ENCODE measurements at places on chromosomes 12 and 14.

- DNase-seq: no peak
Observed at GRCh38 chr12:67601126-67601525, 47.4 kb upstream of the DYRK2 start.

GRCh38 chr12:48451372-48451771, 21.0 kb upstream of the ANP32D start:
- DNase-seq: no peak

GRCh38 chr14:74927225-74927624, 4.2 kb upstream of the RPS6KL1 start:
- DNase-seq: no peak

DNA sequence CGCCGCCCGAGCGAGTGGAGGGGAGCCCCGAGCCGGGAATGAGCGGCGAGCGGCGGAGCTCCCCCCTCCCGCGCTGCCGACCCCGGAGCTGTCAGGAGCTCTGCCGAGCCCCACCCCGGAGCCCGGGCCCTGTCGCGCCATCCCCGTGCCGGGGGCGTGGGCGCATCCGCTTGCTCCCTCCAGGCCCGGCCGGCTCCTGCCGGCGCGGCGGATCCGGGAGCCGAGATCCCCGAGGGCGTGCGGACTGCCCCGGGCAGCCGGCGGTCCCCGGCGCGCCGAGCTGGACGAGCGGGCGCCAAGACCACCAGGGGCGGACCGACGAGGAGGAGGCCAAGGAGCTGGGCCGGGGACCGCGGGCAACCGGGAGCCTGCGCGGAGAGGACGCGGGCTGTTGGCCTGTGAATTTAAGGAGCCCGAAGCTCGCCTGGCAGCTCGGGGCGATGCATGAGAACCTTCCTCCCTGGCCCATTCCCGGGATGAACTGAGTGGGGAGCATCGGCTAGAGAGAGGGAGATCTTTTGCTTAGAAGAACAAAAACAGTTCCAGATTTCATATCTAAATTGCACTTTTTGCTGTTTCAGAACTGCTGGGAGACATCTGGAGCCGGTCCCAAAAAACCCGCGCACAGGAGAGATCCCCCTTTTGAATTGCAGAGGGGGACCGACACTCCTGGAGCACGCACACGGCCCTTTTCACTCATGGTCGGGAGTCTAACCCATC, 2.0 kb downstream of the PTHLH start:
- DNase-seq: no peak

- no peak for DNase-seq
Observed at GRCh38 chr12:25825446-25825845, 133.0 kb upstream of the RASSF8 start.

DNA sequence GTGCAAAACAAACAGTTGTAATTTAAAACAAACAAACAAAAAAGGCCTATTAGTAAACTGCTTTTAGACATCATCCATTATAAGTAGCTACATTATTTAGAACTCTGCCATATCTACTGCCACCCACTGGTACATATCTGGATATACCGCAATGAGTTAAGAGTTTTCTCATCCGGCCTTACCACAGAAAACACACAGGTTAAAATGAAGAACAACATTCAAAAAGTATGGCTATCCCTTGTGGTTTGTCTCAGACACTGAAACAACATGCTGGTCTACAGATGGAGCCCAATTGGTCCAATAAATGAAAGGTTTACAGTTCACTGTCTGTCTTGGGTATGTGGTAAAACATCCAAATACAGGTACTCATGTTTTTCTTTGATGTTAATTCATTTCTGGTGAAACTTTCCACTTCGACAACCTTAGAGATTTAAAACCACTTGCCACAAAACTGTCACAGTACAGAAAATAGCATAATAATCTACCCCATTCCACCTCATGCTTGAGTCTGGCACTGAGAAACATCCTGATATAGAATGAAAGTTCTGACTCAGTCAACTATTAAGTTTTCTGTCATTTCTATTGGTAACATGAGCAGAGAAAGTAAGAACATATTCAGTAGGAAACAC, 354.3 kb downstream of the CEP128 start:
- DNase-seq: no peak

DNA sequence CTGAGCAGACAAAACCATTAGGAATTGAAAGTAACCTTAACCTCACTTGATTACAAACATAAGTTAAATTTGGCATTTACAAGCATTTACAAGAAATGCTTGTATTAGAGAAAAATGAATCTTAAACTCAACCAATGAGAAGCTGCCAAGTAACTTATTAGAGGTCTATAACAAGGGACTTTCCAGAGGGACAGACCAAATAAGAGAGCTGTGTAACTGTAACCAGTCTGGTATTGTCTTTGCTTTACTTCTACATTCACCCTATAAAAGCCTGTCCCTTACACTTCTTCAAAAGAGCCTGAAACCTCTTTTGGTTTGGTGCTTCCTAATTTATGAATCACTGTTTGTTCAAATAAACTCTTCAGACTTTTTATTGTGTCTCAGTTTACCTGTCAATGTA, 450.0 kb upstream of the FAR2 start:
- no peak for DNase-seq

DNA sequence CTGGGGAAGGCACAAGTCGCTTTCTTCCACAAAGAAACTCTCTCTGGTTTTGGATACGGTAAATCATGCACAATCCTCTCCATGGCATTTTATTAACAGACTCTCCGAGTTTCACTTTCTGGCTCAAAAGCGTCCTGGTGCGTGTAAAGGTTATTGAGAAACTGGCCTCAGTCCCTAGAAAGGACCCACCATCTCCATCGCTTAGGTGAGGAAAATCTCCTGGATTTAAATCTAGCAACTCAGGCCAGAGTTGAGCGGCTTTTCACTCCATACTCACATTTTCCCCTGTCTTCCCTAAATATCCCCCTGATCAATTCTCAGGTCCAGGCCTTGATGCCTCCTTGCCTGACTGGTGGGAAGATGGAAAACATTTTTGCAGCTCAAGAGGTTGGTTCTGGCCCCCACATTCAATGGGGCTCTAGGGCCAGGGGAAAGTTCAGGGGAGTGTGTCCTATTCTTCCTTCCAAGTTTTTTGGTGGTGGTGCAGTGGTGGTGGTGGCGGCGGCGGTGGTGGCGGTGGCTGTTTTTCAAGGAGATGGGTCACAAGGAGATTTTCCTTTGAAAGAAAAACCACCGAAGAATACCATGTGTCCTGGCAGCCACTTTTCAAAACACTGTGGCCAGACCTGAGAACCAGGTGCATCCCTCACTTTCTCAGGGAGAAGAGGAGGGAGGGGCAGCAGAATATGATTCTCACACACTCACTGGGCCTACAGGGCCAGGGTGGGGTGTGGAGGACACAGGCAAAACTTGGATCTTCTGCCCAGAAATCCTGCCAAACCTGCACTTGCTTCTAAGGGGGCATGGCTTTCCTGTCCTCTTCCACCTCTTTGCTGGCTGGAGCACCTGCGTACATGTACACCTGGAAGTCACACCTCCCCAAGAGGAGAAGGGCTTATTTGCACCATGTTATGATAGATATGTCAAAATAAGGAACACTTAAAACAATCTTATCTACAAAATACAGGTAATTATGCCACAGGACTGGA, 46.7 kb upstream of the PNMA1 start:
- DNase-seq: no peak

- DNase-seq: no peak
Observed at GRCh38 chr12:32947206-32948067, 50.9 kb upstream of the PKP2 start.

- DNase-seq: no peak
Observed at GRCh38 chr12:120962532-120963020, 15.8 kb upstream of the HNF1A start.

DNA sequence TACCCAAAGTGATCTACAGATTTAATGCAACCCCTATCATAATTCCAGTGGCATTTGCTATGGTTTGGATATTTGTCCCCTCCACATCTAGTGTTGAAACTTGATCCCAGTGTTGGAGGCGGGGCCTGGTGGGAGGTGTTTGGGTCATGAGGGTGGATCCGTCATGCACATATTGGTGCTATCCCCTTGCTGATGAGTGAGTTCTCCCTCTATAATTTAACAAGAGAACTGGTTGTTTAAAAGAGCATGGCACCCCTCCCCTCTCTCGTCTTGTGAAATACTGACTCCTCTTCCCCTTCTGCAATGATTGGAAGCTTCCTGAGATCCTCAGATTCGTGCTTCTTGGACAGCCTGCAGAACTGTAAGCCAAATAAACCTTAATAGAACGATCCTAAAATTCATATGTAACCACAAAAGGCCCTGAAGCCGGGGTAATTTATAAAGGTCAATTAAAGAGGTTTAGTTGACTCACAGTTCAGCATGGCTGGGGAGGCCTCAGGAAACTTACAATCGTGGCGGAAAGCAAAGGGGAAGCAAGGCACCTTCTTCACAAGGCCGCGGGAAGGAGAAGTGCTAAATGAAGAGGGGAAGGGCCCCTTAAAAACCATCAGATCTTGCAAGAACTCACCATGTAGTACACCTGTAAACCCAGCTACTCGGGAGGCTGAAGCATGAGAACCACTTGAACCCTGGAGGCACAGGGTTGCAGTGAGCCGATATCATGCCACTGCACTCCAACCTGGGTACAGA, 41.2 kb downstream of the SLC39A9 start:
- no peak for DNase-seq

- DNase-seq: no peak
Observed at GRCh38 chr14:92397150-92397952, 74.4 kb downstream of the SLC24A4 start.

GRCh38 chr12:130013771-130014484, 110.1 kb upstream of the TMEM132D start:
- DNase-seq: no peak

DNA sequence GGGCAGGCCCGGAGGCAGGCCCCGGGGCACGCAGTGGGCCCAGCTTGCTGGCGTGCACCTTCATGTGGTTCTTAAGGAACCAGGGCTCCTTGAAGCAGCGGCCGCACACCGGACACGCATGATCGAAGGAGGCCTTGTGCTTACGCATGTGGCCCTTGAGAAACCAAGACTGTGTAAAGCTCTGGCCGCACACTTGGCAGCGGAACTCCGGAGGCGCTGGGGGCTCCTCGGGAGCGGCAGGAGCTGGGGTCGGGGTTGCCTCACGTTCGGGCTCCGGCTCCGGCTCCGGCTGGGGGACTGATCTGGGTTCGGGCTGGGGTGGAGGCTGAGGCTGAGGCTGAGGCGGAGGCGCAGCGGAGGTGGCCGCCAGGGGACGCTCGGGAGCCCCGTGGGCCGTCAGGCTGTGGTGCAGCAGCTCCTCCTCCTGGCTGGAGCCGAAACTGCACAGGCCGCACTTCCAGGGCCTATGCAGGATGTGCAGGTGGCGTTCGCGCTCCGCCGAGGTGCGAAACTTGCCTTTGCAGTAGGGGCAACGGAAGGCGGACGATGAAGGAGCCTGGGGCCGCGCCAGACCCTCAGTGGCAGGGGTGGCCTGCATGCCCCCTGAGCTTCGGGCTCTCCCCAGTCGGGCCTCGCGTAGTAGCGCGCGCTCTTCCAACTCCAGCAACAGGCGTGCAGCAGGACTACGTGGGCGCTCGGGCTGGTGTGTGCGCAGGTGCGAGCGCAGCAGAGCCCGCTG, 6.0 kb downstream of the ZNF219 start:
- no peak for DNase-seq

DNA sequence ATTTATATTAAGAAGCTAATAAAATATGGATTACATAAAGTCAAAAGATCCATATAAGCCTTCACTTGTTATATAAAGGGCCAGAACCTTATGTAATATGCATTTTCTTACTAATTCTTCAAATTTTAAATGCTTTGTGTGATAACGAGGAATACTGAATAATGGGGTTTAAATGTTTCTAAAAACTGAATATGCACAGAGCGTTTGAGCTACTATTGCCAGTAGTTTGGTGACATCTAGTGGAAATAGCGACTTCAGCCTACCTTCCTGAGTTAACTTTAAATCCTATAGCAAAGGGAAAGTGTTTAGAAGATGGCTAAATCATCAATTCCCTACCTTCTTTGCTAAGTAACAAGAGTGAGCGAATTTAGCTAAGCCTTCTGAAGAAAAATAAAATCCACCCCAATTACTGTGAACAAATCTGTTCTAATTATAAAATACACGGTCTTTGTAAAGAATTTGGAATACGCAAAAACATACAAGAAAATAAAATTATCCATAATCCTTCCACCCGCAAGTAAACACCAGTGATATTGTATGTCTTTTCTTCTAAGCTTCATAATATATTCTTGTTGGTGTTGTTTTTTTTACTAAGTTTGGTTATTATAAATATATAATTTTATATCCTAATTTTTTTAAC, 115.5 kb upstream of the G2E3 start:
- no peak for DNase-seq

GRCh38 chr14:75941030-75941429, 40.8 kb downstream of the TGFB3 start:
- DNase-seq: no peak

DNA sequence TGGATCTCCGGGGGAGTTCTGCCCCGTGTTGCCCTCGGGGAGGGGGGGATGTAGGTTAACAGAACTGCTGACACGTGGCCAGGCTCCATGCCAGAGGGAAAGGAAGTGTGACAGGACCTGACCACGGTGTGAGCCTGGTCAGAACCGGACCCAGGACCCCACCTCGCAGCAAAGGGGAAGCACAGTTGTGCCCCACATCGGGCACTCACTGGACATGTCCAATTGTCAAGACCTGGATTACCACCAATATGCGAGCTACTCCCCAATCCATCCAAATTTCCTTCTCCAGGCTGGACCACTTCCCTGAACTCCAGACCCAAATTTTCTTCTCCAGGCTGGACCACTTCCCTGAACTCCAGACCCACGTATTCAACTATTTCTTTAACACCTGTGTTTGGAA, 78.8 kb upstream of the PIWIL1 start:
- DNase-seq: no peak

GRCh38 chr12:55965240-55965639, 602 bp downstream of the PMEL start:
- DNase-seq: no peak

DNA sequence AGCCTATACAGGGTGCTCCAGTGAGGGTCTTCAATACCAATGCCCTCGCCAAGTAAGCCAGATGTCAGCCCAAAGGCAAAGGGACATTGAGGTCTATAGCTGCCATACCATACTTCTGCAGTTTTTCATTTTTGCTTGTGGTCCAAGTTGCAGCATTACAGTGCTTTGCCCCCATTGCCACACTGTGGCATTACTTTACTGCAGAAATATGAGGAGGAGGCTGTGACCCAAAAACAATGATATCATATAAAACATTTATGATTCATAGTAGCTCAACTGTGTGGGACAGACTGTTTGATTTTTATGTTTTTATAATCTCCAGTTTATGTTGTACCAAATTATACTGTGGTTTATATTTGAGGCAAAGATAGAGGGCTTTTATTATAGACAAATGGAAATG, 64.1 kb downstream of the KIAA0586 start:
- DNase-seq: no peak

GRCh38 chr14:53938136-53938837, 18.3 kb downstream of the BMP4 start:
- no peak for DNase-seq

DNA sequence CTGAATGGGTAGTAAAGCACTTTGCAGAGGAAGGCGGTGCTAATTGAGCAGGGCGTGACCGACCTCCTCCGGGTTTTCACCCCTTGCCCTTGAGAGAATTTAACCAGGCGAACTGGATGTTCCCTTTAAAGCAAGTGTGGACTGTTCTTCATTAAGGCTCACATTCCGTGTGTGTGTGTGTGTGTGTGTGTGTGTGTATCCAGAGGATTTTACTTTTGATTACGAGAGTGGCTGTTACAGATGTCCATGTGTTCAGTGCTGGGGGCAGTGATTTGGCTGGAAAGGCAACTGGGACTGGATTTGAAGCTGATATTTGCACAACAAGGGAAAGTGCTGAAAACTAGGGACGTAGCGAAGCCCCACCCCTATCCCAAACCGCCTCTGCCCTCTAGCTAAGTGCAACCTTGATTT, 2.2 kb downstream of the TMEM132C start:
- DNase-seq: no peak
